Astrocyte of the spinal cord (primary cell): ENCODE measurements at places on chromosomes 6 and 20.

DNA sequence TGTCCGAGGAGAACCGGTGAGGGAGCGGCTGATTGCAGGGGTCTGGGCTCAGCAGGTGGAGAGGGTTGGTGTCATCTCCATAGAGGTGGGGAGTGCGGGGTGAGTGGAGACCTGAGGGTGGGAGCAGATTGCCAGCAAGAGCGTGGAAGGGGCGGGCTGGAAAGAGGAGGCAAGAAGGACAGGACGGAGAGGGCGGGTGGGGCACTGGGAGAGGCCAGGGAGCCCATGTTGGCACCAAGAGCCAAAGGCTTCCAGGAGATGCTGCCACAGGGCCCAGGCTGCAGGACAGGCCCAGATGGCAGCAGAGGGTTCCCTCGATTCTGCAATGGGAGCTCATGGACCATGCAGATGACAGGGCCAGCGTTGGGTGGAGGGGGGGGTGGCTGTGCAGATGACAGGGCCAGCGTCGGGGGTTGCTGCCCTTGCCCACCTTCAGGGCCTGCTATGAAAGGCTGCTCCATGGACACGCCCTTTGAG, 105.4 kb downstream of the TMEM242 start:
- no peak for DNase-seq

DNA sequence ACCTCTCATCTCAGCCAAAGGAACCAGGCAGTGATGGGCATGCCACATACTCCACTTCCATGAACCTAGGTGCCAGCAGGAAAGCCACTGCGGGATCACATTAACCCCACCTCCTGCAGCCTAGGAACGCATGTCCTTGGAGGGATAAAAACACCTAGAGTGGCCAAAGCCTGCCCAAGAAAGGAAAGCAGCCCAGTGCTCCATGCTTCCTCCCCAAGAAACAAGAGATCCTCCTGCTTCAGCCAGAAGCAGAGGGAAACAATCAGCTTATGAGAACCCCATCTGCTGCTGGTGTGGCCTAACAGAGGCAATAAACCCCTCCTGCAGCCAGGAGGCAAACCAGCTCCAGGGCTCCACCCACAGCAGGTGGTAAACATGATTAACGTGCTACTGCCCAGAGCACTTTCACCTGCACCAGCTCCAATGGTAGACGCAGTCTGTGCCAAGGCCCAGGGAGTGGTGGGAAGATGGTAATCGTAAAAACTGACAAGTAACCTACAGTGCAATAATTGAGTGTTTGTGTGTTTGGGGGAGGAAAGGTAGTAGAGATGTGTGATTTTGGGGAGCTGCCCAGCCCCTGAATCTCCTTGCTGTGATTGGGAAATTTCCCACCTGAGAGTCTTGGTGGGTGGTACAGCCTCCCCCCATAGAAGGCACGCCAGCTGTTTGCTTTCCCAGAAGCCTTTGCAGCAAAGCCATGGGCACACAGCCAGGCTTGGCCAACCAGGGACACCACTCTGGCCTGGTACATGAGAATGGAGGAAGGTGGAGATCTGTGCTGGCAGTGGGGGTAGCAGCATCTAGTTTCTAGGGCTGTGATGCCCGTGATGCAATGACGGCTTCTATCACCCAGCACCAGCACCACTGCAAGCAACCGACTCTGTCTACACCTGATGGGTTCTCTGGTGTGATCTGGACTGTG, 50.6 kb upstream of the TBC1D7 start:
- no peak for DNase-seq

DNA sequence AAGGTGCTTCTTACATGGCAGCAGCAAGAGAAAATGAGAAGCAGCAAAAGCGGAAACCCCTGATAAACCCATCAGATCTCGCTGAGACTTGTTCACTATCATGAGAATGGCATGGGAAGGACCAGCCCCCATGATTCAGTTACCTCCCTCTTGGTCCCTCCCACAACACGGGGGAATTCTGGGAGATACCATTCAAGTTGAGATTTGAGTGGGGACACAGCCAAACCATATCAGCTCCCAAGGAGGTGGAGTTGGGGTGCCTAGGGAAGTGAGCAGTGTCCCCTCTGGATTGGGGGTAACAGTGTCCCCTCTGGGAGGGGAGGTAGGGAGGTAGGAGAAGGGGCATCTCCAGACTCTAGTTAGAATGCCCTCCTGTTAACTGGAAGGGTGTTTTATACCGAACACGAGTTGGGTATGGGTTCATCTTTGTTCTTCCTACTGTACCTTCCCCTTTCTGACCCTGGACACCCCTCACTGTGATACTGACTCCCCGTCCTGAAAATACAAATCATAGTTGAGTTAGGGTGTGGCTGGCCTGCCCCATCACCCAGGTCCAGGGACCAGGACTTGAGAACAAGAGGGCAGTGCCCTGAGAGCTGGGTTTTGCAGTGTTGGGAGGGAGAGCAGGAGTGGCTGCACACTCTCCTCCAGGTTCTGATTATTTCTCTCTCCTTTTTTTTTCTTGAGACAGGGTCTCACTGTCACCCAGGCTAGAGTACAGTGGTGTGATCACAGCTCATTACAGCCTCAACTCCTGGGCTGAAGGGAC, 62.0 kb downstream of the EFCAB8 start:
- no peak for DNase-seq

DNA sequence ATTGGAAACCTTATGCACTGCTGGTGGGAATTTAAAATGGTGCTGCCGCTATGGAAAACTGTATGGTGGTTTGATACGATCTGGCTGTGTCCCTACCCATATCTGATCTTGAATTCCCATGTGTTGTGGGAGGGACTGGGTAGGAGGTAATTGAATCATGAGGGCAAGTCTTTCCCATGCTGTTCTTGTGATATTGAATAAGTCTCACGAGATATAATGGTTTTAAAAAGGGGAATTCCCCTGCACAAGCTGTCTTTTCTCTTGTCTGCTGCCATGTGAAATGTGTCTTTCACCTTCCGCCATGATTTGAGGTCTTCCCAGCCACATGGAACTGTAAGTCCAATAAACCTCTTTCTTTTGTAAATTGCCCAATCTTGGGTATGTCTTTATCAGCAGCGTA, 4.9 kb downstream of the TAP2 start:
- no peak for DNase-seq

DNA sequence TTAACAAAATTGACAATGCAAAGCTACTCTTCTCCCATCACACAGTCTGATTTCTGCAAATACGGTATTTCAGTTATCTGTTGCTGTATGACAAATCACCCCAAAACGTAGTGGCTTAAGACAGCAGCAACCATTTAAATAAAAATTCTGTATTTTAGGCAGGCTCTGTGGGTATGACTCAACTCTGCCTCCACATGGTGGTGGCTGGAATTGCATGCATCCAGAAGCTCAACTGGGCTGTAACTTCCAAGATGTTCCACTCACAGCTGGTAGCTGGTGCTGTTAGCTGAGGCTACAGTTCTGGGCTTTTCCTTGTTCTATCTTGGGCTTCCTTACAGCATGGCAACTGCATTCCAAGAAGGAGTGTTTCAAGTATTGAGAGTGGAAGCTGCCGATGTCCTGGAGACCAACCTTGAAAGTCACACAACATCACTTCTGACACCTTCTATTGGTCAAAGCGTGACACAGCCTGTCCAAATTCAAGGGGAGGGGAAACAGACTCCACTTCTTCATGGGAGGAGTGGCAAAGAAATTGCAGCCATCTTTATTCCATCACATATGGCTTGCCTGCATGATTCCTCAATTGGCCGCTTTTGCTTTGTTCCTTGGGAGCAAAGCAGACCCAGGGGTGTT, 39.7 kb upstream of the TULP1 start:
- no peak for DNase-seq

DNA sequence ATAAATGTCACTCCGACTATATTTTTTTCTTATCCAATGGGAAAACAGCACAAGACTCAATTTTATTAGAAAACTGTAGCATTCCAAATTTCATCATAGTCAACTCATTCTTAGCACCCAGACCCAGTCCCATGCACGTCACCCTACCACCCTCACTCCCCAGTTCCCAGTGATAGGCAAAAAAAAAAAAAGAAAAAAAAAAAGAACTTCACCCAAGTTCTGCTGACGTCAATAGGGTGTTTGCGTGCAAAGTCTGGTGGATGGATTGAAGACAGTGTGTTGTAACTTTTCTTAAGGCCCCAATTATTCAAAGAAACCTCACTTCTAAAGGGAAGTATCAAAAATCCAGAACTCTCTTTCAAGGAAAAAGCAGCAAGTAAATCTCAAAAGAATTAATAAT, 213.9 kb upstream of the PRDM1 start:
- DNase-seq, result no peak

GRCh38 chr20:39110819-39111136, 148.6 kb downstream of the DHX35 start:
- DNase-seq, result no peak

DNA sequence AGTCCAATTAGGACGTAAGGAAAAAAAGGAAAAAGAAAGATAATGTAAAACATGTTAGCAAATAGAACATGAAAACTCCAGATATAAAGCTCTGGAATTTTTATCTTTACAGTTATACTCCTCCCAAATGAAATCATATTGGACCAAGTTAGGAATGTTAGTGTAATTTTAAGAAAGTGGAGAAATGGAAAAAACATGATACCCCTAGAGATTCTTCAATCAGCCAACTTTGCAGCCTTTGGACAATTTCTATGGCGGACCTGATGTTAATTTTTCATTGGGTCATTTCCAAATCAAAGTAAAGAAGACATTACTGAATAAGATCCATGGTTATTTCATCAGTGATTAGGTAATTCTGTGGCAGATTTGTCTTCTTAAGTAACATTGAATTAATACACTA, 748.7 kb downstream of the RFPL4B start:
- no peak for DNase-seq

DNA sequence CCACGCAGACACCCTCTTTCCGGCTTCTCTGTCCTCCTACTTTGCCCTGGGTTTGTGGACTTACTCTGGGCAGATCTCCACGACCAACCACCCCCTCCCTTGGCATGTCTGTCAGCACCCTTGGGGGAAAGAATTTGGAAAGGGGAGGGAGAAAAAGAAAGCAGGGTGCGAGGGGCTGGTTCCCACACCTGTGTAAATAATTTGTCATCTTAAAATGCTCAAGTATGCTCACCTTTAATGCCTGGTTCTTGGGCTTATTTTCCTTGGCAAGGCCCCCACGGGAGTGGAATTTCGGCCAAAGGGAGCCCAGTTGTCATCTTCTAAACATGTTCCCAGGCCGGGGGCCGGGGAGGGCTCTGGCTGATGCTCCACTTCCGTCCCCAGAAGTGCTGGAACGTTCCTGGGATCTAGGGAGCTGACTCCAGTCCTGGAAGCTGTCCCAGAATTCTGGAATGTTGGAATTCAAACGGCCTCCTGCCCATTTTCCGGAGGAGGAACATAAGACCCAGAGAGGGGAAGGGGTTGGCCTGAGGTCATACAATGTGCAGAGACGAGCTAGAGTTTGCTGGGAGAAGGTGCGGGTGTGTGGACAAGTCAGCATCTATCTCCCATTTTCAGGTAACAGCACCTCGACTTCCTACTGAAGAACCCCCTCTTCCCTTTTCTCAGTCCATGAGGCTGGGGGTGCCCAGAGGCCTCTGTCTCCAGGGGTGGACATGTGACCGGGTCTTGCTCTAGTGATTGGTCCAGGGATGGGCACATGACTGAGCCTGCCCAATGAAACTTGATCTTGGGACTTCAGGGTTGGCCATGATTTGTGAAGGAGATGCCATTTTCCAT, 122.3 kb downstream of the CEBPB start:
- DNase-seq, result peak; percentile 67

- DNase-seq, result no peak
Measured at GRCh38 chr20:17676942-17677341, 5.1 kb downstream of the RRBP1 start.

DNA sequence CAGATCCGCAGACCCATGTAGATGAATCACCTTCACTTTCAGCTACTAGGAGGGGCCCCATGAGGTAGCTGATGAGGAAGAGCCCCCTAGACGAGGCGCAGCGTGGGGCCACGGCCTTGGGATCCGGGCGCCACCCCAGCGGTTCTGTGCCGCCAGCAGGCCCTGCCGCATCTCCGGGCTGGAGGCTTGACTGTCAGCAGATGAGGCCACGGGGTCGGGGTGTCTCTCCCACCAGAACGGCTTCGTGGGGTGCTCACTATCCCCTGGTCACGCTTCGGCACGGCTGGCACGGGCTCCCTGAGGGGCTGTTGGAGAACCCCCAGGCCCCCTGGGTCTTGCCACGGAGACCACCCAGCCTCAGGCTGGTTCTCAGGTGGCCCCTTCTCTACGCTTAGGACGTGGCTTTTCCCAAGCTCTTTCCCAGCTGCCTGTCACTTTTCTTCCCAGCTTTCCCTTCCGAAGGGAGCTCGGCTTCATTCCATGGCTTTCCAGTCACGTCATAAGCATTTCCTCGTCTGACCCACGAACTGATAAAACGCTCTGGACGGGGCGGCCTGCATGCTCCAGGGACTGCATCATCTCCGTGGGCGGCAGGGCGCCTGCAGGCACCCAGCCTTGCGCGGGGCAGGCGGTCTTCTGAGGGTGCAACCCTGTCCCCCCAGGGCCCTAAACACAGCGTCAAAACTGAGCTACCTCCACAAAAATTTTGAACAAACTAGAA, 85.9 kb downstream of the THBS2 start:
- DNase-seq, result peak; percentile 88

DNA sequence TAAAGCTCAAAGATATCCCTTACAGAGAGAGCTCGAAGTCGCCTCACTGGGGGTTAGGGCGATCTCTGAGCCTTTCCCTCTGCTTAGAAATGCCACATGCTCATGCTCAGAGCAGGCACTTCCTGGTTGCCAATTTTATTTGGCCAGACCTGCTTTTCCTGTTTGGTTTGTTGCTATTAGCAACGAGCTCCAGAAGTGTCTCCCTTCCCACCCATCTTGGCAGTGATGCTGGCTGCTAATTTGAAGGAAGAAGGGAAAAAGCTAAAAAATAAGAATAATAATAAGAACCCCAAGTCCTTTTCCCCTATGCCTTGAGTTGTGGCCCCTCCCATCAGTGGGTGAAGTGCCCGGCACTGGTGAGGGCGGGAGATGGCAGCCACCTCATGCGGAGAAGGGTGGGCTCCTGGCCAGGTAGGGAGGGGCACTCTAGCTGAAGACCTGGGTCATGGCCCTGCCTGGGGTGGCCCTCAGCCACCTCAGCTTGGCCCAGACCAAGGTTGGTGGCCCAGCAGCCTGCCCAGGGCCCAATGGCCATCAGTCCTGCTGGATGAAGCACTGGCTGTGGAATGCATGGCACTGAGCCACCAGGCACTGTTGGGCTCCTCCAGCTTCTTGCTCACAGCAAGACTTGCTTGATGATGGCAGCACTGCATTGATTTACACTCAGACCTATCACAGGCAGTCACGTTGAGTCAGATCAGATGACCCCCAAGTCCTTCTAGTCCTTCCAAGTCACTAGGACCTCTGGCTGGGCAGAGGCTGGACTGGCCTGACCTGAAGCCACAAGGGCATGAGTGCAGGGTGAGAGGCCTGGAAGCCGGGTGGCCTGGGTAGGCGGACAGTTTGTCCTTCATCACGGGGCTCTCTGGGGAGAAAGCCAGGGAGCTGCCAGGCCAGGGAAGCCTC, 79.0 kb downstream of the SYNJ2 start:
- DNase-seq, result peak; percentile 92

GRCh38 chr20:50734730-50735679, 3.6 kb downstream of the PARD6B start:
- no peak for DNase-seq

GRCh38 chr20:36277546-36277945, 28.6 kb upstream of the DLGAP4 start:
- DNase-seq, result no peak
